ENCODE measurements at places on chromosomes 2 and 18.

- no peak for DNase-seq
Observed at GRCh38 chr2:12737738-12738485, 21.2 kb downstream of the TRIB2 start.

- DNase-seq = no peak
Observed at GRCh38 chr18:48775372-48776155, 175.2 kb downstream of the SMAD7 start.

DNA sequence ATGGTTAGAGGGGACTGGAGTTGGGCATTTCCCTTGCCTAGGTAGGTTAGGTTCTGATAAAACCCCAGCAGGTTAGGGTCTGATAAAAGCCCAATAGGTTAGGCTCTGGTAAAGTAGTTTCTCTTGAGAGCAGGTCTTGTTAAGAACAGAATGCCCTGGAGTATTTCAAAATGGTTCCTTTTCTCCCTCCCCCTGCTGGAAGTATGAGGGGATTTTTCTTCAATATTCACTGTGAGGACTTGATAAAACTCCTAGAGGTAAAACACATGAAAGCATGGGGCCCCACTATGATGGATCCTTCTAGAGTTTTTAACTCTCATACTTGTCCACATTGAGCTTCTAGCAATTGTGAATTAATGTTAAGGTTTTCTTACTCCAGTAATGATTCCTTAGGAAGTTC is 27.6 kb downstream of the ANKAR start:
- no peak for DNase-seq

DNA sequence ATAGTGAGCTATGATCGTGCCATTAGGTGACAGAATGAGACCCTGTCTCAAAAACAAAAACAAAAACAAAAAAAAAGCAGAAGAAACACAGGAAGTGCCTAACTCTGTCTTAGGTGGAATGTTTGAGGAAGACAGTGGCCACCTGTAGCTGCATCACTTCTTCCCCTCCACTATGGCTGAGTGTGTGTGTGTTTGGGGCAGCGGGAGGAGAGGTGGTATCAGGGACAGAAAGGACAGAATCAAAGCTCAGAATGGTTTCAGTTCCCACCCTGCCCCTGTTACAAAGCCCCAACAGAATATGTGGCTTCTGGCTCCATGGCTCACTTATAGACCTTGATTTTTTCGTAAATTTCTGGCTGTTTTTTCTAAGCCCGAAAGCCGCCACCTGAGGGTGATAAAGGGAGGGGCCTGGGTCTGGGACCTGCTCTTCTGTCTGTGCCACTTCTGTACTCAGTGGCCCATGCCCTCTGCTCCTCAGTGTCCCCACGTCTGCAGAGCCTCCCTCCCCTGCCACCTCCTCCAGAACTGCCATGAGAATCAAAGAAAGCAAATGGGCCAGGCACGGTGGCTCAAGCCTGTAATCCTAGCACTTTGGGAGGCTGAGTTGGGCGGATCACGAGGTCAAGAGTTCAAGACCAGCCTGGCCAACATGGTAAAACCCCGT is 27.4 kb downstream of the SERTAD2 start:
- DNase-seq = no peak

DNA sequence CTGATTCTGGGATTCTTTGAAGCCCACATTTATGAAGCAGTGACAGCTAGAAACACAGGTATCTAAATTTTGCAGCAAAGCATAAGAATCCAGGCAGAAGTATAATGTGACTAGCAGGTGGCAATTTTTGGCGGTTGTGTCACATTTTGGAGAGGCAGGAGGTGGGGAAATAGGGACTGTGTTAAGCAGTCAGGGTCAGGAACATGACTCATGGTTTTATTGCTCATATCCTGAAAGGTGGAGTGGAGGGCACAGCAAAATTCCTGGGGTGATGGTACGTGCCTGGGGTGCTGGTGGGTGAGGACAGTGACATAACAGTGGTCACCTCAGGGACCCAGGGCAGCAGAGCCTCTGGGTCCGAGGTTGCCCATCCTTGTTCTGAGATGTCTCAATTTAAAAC is 63.5 kb upstream of the TTN start:
- no peak for DNase-seq

GRCh38 chr18:39796393-39796792 is 2158.6 kb upstream of the PIK3C3 start:
- DNase-seq = no peak

DNA sequence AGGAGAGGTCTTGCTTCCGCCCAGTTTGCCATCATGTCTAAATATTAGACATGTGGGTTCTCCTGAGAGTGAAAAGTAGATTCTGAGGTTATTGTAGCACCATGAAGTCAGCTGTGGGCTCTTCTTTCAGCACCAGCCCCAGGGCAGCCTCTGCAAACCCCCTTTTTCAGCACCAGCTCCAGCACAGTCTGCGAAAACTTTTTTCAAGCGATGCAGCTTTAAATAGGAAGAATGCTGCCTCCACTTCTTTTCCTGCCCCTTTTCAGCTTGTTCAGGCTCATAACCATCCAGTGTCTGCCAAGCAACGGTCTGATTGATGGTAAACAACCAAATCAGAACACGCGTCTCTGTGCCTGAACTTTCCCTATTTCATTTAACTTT is at the start of gene COL5A2:
TSS of gene COL5A2 (minus strand) at position 192 of the 381 bp plus-strand sequence. CDS start at position 35, 157 bp downstream.
- no peak for DNase-seq

All from cerebellar nuclear complex (tissue), 1 donor.